ENCODE measurements at places on chromosomes 1 and 21.
A peak's percentile ranks its signal among the peaks of the same experiment; 100 is the strongest.

- no peak for DNase-seq
Measured at GRCh38 chr1:205592443-205593003, 39.3 kb downstream of the ELK4 start.

- DNase-seq: no peak
Measured at GRCh38 chr1:23566304-23566703, 7.0 kb upstream of the ID3 start.

DNA sequence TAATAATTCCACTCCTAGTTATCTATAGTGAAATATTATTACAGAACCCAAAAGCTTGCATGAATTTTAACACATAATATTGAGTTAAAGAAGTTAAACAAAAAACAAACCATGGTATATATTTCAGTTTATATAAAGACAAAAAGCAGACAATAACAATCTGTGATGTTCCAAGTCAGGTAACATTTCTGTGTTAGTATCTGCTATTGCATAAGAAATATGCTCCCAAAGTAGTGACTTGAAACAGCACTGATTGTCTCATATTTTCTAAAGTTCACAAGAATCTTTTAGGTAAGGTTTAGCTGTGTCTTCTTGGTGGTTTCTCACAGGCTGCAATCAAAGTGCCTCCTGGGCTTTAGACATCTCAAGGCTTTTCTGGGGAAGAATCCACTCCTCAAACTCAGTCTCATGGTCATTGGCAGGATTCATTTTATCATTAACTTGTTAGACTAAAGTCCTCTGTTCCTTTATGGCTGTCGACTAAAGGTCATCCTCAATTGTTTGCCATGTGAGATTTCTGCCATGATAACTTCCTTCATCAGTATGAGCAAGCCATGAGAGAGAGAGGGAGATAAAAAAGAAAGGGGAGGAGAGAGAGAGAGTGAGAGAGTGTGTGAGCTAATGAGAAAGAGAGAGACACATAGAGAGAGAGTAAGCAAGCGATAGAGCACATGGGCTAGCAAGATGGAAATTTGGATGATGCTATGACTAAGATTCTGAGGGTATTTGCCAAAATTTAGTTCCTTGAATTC, 19.9 kb downstream of the GBP1 start:
- no peak for DNase-seq

DNA sequence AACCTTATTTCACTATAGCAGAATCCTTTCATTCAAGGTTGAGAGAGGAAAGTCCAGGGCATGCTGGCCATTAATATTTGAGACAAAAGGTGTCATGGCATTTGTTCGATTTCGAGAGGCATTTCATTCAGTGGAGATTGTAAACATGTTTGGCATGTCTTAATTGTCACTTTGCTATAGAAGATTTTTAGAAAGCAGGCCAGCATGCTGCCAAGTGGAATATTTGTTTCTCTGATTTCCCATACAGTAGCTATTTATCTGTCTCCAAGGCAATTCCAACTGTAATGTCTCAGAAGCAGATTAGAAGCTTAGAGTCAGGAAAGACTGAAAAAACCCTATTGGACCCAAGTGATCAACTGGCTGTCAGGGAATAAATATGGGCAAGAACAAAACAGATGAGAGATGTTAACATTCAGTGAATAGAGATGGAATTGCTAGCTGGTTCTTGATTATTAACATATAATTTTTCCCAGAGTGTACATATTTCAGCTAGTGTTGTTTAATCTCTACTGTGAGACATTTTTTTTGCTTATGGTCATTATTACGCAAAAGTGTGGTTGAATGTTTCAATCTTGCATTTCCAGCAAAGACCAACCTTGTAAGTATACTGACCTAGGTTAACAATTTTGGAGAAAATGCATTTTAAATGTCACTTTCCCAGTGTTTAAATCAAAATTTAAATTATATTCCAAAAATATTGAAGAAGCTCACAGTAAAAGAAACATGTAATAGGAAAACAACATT, 174.6 kb downstream of the KCNK2 start:
- peak; percentile 34 for DNase-seq

- DNase-seq: no peak
Measured at GRCh38 chr1:221777431-221778072, 35.7 kb upstream of the DUSP10 start.

- DNase-seq: peak; percentile 89
Measured at GRCh38 chr1:102919659-102920058, 188.7 kb downstream of the COL11A1 start.

- peak; percentile 82 for DNase-seq
Measured at GRCh38 chr21:36437745-36438128, 42.2 kb downstream of the CLDN14 start.

DNA sequence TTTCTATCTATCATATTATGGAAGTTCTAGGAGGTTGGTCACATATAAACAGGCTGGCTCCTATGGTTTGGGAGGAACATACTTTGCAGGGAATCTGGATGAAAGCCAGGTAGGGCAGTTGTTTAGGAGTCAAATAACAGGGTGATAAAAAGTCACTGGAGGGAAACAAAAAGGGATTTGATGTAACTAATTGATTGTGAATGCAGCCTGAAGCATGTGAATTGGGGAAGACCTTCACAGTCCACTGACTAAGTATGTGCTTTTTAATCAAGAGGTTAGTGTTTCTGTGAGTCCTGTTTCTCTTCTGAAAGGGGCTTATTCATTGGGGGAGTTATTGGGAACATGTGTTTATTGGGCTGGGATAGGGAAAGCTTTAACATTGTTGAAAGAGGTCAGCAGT, 41.3 kb downstream of the HMCN1 start:
- DNase-seq: peak; percentile 57

GRCh38 chr1:4975856-4976255, 321.4 kb downstream of the AJAP1 start:
- no peak for DNase-seq

Measured in fibroblast of skin of scalp (primary cell).